ENCODE measurements at places on chromosomes 6 and 20.

GRCh38 chr20:23151885-23152284, 65.8 kb upstream of the CD93 start:
- DNase-seq = no peak

DNA sequence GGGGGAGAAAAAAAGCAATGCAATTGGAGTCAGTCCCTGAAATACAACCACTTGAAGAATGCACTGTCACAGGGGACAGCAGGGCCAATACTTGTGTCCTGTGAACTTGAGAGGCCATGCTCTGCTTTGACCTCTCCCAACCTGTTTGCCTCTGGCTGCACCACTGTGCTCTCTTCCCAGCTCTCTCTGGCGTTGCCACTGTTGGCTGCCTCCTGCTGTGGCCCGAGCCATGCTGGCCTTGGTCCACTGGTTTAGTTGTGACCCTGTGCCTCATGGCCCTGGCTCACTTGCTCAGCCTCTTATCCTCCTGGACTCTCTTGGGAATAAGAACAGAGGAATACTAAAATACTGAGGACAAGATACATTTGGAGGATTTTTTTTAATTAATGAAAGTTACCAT, 14.5 kb upstream of the FBXO30 start:
- no peak for DNase-seq

- no peak for DNase-seq
These were observed 65.7 kb downstream of the SCP2D1 start for GRCh38 chr20:18879262-18879661.

DNA sequence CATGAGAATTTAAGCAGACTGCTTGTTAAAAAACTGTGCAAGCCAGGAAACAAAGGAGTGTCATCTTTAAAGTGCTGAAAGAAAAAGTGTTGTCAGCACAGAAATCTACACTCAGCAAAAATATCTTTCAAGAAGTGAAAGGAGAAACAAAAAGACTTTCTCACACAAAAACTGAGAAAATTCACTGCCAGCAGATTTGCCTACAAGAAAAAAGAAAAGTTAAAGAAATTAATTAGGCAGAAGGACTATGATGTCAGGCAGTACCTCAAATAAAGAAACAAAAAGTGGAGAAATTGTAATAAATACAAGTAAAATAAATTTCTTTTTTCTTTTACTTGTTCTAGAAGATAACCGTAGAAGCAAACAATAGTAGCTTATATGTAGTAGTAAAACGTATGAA, 171.6 kb upstream of the CEP162 start:
- no peak for DNase-seq

- DNase-seq = no peak
These were observed 51.5 kb downstream of the PREX1 start for GRCh38 chr20:48776306-48776705.

GRCh38 chr6:1624058-1624850, 14.5 kb downstream of the FOXC1 start:
- no peak for DNase-seq

DNA sequence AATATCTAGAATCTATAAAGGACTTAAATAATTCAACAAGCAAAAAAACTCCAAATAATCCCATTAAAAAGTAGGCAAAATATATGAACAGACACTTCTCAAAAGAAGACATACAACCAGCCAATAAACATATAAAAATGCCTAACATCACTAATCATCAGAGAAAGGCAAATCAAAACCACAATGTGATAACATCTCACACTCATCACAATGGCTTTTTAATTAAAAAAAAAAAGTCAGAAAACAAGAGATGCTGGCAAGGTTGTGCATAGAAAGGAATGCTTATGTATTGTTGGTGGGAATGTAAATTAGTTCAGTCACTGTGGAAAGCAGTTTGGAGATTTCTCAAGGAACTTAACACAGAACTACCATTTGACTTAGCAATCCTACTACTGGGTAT, 979.6 kb upstream of the MAP3K7 start:
- DNase-seq = no peak

DNA sequence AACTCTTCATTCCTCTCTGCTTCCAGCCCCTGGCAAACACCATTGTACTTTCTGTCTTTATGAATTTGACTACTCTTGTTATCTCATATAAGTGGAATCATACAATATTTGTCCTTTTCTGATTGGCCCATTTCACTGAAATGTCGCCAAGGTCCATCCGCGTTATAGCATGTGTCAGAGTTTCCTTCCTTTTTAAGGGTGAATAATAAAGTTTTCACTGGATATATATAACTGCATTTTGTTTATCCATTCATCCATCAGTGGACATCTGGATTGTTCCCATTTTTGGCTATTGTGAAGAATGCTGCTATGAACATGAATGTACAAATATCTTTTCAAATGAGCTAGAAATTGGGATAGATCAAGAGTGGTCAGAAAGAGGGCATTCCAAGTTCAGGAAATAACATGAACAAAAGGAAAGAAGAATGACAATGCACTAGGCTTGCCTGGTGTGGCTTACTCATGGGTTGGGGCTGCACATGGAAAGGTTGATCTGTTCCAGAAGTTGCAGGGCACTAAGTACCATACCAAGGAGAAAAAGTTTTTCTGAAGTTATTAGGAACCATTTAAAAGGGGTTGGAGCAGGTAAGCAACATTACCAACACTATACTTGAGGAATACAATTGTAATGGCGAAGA, 10.0 kb upstream of the L3MBTL3 start:
- no peak for DNase-seq

GRCh38 chr20:52446421-52447224, 255.0 kb upstream of the ZFP64 start:
- no peak for DNase-seq

- DNase-seq = peak; percentile 57
These were observed 130.8 kb downstream of the JPH2 start for GRCh38 chr20:44056010-44056698.

GRCh38 chr6:45974596-45974995, 41.1 kb downstream of the CLIC5 start:
- no peak for DNase-seq

GRCh38 chr6:139473231-139473701, 98.8 kb upstream of the CITED2 start:
- DNase-seq = no peak

GRCh38 chr6:35128042-35128441, 13.1 kb downstream of the TCP11 start:
- DNase-seq = no peak

DNA sequence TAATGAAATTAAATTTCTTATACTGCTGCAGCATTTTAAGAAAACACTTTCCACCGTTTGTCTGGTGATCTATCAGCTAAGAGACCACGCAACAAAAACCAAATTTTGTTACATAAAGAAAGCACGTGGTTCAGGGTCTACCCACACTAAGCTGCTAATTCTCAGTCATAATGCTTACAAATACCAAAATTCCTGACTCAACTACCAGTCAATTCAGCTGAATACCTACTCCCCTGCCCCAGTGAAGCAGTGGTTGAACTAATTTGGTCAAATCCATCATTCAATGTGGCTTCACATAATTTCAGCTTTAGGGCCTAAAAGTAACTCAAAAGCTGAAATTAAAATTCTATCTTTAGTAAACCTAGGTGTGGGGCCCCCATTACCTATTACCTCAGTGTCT, 468.6 kb upstream of the ARID1B start:
- no peak for DNase-seq

- DNase-seq = no peak
These were observed at the start of gene ULBP3 for GRCh38 chr6:150068720-150069648. ULBP3 (minus strand) TSS chr6:150069121; CDS start chr6:150069066, 55 bp downstream.

DNA sequence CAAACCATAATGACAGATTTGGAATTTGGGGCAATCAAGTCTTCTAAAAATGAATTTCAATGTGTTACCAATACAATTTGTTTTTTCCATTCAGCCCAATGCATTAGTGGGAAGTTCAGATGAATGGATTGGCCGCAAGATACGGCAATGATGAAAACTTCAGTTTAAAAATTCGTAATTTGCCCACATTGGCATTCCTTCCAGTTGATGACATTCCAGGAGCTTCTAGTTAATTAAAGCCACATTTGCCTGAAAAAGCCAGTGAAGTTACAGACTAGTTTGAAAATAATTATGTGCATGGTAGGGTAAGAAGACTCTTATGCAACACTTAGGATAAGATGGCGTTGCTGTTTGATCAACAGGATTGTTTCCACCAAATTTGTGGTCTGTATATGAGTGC, 46.2 kb downstream of the NHLRC1 start:
- no peak for DNase-seq

- peak; percentile 47 for DNase-seq
These were observed 80.3 kb upstream of the HTR1E start for GRCh38 chr6:86856937-86857563.

DNA sequence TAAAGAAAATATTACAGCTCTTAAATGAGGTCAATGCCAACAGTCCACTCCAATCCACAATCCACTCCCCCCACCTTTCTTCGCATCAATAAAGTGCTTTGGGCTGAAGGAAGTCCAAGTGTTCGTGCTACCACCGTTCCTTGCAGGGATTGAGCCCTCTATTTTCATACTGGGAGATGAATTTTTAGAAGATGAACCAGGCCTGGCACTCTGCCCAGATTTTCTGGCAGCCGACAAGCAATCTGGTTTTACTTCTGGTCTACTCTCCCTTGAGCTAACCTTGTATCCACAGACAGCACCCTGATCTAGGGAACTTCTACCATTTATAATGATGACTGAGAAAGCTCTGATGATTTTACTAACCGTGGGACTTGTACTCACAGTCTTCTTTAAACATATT, 72.3 kb downstream of the BTBD9 start:
- DNase-seq = peak; percentile 16

- no peak for DNase-seq
These were observed 11.0 kb downstream of the SMPDL3A start for GRCh38 chr6:122799916-122800686.

DNA sequence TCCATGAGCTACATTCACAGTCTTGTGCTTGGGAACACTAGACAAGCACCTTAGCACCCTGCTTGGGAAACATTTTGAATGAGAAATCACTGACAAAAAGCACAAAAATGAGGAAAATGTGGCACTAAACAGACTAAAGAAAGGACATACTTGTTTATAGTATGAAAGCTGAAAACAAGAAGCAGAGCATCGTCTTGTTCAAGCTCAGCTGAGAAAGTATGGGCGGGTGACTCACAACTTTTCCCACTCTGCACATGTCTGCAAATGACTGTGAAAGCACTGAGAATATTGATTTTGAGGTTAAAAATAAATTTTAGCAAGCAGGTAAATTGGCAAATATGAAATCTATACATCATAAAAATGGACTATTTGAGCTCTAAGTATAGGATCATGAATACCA, 725.3 kb downstream of the COL12A1 start:
- DNase-seq = no peak

DNA sequence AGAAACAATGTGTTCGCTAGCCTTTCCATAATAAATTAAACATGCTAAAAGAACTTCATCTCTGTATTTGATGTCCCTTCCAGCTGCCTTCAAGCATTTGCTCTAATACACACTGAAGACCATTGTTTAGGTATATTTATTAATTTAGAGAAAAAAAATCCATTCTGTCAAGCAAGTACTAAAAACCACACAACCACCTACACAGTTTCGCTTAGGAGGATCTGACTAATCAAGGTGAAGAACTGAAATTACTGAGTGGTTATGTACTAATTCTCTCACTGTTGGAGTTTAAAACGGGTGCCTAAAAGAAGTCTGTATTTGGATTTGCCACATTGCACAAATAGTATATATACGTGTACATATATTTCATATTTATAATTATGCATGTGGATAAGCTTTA, 58.9 kb downstream of the GMDS start:
- DNase-seq = no peak

- no peak for DNase-seq
These were observed 9.9 kb upstream of the SPATS1 start for GRCh38 chr6:44332585-44332984.

DNA sequence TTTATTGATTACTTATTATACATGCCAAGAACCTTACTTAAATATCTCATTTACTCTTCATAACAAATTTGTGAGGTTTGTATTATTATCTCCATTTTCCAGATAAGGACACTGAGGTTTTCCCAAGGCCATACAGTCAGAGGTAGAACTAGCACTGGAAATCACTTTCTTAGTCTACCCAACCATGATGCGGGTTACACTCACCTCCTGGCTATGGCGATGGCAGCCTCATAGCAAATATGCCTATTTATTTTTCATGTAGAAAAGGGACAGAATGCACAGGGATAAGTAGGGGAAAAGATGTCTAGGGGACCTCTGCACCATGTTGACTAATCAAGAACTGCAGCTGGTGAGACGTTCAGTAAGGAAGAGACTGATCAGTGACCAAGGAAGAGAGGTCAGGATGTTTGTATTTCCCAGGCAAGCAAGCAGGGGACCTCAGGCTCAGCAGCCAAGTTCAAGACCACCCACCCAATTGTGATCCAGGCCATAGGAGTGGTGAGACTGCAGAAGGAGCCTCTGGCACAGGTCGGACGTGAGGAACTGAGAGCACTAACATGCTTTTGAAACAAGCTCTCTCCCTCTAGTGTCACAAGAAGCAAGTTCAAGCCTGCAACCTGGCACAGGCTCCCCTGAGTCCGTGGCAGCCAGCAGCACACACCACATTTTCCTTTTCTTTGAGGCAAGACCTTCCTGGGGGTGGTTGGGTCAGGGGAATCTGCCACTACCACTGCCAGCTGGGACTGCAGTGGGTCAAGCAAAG, 97.8 kb downstream of the GMPR start:
- no peak for DNase-seq

DNA sequence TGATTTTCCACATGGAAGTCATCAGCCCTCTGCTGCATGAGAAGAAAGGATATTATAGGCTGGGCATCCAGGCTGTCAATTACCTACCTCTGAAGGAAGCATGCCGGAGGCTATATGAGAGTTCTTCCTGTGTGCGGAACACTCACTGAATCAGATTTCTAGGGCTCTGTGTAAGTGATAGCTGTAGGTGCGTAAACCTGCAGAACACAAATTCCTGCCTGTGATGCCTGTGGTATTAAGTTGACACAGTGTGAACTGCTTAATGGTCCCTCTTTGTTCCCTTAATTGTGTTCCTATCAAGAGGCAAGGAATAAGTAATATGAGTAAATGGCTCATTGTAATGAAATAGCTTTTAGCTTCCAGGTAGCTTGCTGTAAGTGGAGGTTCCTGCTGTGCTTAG, 103.3 kb downstream of the ANKS1A start:
- DNase-seq = no peak

DNA sequence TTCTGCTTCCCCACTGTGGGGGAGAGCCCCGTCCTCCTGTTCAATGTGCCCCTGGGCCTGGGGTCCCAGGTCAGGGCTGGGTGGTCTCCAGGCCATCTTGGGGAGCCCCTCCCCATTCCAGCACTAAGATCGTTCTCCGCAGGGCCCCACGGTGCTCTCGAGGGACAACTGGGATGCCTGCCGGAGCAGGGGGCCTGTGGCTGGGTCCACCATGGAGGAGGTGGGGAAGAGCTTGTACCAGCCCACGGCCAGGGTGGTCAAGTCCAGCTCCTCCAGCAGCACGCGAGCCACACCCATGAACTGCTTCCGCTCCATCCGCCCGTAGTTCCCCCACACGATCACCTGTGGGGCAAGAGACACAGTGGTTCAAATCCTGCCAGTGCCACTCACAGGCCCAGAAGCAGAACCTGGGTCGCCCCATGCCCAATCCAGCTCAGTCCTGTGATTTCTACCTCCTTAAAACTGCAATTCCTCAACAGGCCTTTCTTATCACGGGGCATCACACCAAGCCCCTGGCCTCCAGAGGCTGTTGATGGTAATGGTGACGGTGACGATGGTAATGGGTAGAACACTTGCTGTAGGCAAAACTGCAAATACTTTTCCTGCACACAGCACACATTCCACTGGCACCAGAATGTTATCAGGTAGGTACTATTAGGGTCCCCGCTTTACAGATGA, 10.5 kb downstream of the KCNK15 start:
- DNase-seq = no peak

GRCh38 chr20:21225215-21225947, 77.8 kb upstream of the XRN2 start:
- no peak for DNase-seq
